Stimulated activated CD4-positive, alpha-beta T cell treated with anti-CD3 and anti-CD28 coated beads, Interleukin-2, amount 100 ng/mL, for 48 hours (primary cell): ENCODE measurements at places on chromosomes 11 and 22.
A peak's percentile ranks its signal among the peaks of the same experiment; 100 is the strongest.

DNA sequence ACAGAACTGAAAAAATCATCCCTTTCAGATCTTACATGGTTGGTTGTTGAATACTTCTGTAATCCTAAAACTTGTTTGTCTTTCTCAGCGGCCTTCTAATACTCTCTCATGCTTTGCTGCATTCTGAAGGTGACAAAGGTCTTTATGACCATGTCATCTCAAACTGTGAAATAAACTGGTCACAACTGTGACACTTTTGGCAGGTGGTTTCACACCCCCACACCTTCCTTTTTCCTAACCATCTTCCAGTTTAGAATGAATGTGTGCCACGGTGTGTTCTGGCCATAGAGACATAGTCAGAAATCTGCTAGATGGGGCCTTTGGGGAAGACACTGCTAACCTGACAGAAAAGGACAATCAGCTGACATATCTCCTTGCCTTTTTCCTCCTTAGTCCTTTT lies 14.7 kb upstream of the RFPL3 start:
- no peak for DNase-seq

DNA sequence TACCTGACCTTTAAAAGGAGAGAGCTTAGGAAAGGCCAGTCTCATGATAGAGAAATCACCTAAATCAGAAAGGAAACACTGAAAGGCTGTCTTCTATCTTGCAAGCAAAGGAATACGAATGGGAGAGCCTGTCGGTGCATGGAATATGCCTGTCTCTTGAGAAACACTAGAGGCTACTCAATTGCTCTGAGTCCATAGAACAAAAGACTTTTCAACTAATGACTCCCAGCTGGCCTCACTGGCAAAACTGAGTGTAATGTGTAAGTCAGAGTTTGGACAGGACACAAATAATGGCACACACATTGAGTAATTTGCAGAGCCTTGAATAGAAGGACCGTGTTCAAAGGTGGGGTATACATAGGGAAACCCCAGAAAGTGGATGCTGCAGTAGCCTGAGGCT lies 171.0 kb upstream of the ARHGAP20 start:
- no peak for DNase-seq

DNA sequence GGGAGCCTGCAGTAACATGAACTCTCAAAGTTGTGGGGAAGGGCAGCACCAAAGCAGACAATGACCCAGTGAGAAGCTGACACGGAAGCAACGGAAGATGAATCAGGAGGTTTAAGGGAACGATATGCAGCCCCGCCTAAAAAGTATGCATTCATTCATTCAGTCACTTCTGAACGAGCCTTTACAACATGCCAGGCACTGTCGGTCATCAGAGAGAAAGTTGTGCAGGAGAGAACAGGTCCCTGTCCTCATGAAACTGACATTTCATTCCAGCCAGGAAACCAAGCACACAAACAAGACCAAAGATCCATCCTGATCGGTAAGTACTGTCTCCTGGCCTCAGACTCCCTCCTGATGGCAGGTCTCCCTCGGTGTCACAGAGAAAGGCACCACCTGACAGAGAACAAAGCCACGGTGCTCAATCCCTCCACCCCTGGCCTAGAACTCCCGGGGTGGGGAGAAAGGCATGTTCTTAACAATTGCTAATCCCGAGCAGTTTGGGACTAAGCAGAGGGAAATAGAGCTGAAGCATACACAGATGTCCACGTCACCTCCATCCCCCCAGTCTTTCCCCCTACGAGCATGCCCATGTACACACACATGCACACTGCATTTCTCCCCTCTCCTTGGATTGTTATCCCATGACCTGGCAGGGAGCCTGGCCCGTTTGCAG lies 49.3 kb downstream of the LRFN4 start:
- no peak for DNase-seq

DNA sequence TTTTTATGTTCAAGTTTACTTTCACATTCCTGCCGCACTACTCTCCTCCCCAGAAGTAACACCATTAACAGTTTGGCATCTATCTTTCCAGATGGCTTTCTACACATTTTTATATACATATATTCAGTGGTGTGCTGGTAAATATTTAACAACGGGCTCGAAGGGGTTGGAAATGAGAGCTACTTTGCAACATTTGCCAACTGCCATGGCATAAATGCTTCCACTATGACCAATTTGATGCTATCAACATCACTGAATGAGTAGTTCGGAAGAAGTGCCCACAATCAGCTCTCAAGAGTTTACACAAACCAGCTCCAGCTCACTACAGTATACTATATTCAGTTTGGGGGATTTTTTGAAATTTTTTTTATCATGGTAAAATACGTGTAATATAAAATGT lies 55.2 kb downstream of the RELT start:
- no peak for DNase-seq

- DNase-seq, result peak; percentile 85
Measured at GRCh38 chr22:50250555-50251476, at the start of gene HDAC10. HDAC10 (minus strand) TSS chr22:50251265; CDS start chr22:50251032, 233 bp downstream.

DNA sequence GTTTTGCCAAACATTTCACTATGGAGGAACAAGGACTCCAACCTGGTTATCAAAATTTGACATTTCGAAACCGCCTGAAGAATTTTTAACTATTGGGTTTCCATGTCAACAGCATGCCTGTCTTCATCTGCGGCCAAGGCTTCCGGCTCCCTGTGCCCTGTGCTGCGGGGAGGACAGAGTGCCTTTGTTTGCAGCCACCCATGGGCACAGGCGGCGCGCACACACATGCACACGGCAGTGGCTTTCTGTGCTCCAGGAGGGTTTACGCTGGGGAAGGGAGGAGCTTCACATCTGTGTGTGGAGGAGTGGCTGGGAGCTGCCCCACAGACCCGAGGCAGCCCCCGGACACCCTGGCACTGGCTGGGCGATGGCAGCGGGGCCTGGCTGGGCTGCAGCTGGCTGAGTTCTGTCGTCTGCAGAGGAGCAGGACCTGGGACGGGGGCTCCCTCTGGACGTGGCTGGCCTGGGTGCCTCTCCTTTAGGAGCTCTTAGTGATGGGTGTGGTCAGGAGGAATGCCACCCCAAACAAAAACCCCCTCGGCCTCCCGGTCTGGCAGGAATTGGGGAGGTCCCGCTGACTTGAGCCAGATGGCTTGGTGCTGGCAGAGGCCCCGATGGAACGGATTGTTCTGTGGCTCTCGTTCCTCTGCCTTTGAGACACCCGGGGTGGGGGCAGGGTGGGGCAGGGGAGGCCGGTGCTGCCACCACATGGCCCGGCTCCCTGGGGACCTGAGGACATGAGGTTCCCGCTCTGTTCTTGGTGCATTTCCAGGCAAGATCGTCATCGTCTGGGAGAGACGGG lies 1290.9 kb downstream of the BRD1 start:
- DNase-seq, result no peak
